NCI-H460 (cell line): ENCODE measurements at places on chromosomes 4 and X.

DNA sequence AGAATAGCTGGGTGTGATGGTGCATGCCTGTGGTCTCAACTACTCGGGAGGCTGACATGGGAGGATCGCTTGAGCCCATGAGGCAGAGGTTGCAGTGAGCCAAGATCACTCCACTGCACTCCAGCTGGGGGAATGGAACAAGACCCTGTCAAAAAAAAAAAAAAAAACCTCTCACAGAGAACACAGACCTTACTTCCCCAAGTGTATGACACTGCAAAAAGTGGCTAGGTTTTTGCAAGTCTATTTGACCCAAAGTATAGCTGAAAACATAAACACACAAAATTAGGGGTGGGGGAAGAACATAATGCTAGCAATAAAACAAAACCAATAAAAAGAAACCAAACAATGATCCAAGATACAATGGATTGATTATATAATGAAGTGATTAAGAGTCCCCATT is 6.7 kb downstream of the LAMP2 start:
- DNase-seq, result no peak

DNA sequence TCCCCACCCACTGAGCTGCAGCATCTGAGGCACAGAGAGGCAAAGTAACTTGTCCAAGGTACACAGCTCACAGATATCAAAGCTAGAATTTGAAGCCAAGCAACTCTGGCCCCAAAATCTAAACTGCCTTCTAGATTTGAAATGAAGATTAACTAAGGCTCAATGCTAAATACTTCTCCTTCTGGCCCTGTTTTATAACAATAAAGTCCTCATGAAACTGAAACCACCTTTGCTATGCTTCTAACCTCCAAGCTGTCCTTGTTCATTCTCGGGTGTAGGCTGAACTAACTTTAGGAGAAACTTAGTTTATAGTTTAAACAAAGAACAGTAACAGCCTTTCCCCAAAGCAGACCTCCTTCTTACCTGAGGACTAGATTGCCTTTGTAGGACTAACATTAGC is 93.6 kb downstream of the DCTD start:
- DNase-seq, result no peak

DNA sequence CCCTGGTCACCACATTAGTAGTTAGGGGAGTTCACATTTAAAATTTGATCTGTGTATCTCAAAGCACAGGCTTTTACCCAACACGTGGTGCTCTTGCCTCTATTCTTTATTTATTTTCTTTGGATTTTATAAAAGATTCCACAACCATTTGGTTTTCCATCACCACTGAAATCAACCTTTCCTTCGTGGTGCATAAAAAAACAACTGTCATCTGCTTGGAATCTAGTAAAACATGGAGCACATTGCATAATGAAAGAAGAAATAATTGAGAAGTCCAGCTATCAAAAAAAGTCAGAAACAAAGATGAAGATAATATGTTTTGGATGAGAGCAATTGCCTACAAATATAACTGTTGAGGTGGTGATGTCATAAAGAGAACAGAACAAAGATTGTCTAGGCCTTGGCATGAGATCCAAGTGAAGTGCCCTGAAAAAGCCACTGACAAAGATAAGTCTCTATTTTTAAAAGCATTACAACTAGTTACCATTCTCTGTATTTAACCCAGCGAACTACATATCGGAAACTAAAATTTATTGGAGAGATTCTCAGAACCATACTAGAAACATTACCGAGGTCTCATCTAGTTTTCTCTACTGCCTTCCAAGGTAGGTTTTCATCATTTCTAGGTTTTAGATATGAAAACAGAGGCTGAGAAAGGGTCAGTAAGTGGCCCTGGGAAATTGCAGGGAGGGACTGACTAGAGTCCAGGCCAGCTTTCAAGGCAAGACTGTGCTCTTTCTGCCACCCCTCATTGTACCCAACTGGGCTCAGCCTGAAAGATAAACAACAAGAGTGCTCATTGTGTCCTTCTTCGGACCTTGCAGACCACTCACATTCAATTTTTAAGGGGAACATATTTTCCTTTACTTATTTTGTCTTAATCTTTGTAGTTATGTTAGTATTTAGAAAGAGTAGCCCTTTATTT is 127.3 kb downstream of the MAD2L1 start:
- no peak for DNase-seq

DNA sequence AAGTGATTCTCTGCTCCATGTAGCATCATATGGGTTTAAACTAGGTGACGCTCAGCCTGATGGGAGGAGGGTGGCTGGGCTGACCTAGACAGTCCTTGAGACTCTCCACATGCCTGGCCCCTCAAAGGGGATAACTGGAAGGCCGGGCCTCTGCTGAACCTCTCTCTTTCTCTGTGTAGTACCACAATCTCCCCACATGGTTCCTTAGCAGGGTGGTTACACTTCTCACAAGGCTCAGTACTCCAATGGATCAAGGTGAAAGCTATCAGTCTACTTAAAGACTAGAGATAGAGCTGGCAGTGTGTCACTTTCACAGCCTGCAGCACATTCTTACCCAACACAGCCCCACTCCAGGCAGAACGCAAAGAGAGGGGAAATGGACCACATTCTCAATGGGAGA is 80.4 kb downstream of the LDB2 start:
- no peak for DNase-seq

GRCh38 chr4:185885075-185885474 is 73.1 kb upstream of the SORBS2 start:
- no peak for DNase-seq
